ENCODE measurements at places on chromosomes 11 and 22. TPM values are rescaled to one million over a fixed set of nuclear protein-coding genes. Genes with fewer than 3 reads are reported as not detected.

GRCh38 chr11:96049426-96049825 is 125.5 kb upstream of the MTMR2 start:
- DNase-seq: no peak

The MUC6 gene
- not detected for total RNA-seq

DNA sequence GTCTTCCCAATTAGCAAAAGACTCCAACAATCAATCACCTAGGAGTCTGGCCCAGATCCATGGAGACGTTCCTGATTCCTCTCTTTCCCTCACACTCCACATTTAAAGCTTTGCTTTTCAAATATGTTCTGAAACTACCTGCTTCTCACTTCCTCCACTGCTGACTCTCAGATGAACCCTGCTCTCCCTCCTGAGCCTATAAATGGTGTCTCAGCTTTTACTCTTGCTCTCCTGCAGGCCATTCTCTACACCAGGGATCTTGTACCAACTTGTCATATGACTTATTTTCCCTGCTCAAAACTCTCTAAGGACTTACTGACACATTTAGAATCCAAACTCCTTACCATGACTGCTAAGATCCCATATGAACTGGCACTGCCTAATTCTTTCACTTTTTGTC is 138.4 kb upstream of the DDI1 start:
- DNase-seq: no peak

GRCh38 chr22:28442711-28443525 is 236.7 kb downstream of the TTC28 start:
- DNase-seq: peak; percentile 23

DNA sequence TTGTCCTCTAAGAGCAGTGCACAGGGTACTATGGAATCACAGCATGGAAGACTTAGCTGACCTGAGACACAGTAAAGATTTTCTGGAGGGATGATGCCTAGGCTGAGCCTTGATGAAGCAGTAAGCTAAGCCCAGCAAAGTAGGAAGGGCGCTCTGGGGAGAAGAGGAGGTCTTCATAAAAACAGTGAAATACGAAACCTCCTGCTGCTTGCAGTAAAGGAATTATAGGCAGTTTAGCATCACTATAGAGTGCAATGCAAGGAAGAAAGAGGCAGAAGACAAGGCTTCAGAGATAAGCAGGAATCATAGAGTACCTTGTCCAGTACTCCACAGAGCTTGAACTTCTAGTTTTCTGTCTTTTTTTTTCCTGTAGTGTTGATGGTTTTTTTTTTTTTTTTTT is 555.7 kb upstream of the CADM1 start:
- no peak for DNase-seq

The FOLR2 gene
- 20.9 TPM for total RNA-seq

DNA sequence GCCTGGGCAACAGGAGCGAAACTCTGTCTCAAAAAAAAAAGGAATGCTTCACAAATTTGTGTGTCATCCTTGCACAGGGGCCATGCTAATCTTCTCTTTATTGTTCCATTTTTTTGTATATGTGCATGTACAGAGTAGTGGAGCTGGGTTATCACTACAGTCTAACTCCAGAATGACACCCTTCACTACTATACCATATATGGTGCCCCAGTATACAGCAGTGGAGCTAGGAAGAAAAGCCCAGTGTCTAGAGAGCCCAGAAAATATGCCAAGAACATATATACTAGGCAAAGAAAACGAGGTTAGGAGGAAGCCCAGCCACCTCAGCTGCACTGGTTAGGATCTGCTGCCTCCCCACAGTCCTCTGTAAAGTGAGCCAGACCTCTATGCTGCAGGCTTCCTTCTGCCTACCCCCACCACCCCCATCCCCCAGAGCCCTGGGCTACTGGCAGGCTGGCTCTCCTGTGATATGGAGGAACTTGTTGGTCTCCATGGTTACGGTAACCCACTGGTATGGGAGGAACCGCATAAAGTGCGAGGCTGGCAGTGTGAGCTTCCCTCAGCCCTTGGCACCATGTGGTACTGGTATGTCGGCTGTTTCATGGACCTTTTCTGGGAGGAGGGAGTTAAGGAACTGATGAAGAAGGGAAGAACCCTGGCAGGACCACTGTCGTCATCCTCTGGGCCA is 34.3 kb downstream of the RCOR2 start:
- peak; percentile 23 for DNase-seq

The SYCE3 gene
- total RNA-seq: not detected

DNA sequence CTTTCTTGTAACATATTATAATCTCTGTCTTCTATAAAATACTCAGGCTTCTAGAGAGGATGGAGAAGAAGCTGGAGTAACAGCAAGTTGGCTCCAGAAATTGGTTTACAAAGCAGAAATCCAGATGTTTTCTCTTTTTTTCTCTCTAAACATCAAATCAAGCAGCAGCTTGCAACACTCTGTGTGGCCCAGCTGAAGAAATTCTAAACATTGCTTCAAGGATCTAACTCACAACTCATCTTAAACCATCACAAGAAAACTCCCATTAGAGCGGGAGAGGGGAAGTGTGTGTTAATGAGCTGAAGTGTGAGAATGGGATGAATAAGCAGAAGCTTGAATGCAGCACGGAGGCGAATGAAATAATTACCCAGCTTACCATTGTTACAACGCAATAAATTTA is 146.5 kb downstream of the OPCML start:
- DNase-seq: no peak

DNA sequence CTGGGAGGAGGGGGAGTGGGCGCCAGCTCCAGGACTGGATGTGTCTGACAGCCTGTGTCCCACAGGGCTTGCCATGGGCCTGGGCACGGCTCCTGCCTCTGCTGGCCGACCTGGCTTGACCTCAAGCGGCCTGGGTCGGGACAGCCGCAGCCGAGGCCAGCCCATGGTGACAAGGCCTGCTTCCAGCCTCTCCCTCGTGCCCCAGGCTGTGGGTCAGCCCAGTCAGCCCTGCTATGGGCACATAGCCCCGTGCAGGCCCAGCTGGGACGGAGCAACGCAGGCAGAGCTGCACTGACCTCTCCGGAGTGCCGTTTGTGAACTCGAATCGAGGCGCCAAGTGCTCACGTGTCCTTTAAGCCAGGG is 17.9 kb downstream of the OSBPL5 start:
- peak; percentile 68 for DNase-seq

The OSM gene
- total RNA-seq: not detected

The GUCY1A2 gene
- 10.2 TPM for total RNA-seq

DNA sequence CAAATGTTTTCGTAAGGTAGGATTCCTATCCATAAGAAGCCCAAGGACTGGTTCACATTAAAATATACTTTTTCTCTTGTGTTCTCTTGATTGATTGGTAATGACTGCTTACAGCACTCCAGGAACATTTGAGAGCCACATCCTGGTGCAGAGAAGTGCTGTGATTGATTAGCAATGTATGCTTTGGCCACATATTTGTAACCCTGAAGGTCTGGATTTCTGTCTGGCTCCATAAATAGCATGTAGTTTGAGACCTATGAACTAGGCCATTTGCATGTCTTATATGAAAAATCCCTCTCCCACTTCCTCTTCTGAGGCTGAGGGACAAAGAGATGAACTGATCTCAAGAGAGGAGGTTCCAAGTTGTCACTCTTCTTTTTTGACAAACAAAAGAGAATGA is 49.3 kb upstream of the CD44 start:
- no peak for DNase-seq

- DNase-seq: no peak
These were observed 151.3 kb upstream of the SEZ6L start for GRCh38 chr22:26017932-26018331.

DNA sequence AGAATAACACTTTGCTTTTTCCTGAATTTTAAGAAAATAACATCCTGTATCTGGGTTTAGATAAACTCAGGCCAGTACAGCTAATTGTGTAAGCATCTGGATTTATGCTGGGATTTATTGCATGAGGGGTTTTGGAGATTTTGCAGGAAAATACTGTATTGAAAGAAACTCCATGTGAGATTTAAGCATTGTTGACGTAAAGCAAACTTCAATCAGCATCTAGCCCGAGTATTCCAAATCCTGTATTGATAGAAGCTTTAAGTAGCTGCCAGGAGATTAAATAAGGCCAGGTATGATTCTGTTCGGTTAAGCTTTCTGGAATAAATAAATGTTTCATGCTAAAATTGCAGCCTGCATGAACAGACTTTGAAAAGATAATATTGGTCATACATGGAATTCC is 36.3 kb upstream of the LYVE1 start:
- no peak for DNase-seq

- no peak for DNase-seq
These were observed 510.2 kb downstream of the JRKL start for GRCh38 chr11:96899971-96900370.

The TRIM29 gene
- not detected for total RNA-seq
